ENCODE measurements at places on chromosomes 12 and 14. TPM values are rescaled to one million over a fixed set of nuclear protein-coding genes. Genes with fewer than 3 reads are reported as not detected.

- DNase-seq: no peak
Observed at GRCh38 chr14:32171469-32171868, 30.4 kb upstream of the RNU6-7 start.

GRCh38 chr14:65791191-65791981, 378.9 kb downstream of the FUT8 start:
- peak; percentile 74 for DNase-seq

Gene FOXN4
- not detected for total RNA-seq

DNA sequence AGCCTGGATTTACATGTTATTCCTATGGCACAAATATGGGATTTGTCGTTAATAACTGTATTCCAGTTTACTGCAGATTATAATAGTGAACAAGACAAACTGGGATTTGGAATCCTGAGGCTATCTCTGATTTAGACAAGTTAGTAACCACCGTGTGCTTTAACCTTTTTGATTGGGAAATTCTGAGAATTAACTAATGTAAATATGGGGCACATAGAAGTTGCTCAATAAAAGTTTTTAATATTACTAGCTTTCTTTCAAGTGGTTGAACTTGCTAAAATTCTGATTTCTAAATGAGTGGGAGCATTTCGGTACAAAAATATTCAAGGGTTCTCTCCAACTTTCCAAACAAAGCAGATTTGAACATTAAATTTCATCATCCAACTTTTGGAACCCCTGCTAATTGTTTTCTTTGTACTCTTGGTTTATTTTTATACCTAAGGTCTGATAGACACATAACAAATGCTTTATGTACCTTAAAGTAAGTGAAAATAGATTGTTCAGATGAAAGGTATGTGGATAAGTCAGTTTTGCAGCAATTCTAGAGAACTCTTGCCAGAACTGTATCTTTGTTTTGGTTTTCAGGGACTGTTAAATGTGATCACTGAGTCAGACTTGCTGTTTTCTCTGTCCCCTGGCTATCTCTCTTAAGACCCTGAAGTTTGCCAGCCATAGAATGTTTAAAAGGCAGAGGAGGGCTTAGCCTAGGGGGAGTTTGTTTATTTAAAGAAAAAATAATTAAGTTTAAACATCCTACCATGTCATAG, 57.5 kb downstream of the FRS2 start:
- DNase-seq: peak; percentile 70

GRCh38 chr12:113075137-113075683, 18.7 kb downstream of the DTX1 start:
- DNase-seq: no peak

- DNase-seq: no peak
Observed at GRCh38 chr12:22810036-22810435, 185.1 kb downstream of the ETNK1 start.

- no peak for DNase-seq
Observed at GRCh38 chr12:58819985-58820384, 100.3 kb downstream of the LRIG3 start.

DNA sequence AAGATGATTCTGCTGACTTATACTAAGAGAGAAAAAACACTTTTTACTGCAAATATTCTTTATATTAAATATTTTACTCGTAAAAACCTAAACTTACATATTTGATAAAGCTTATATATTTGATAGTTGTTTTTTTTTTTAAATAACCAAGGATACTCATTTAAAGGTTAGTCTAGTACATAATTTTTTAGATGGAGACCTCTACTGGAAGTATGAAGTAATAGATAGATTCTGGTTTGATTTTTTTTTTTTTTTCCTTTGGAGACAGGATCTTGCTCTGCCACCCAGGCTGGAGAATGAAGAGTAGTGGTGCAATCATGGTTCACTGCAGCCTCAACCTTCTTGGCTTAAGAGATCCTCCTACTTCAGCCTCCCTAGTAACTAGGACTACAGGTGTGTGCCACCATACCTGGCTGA, 16.4 kb downstream of the ARID2 start:
- DNase-seq: no peak

DNA sequence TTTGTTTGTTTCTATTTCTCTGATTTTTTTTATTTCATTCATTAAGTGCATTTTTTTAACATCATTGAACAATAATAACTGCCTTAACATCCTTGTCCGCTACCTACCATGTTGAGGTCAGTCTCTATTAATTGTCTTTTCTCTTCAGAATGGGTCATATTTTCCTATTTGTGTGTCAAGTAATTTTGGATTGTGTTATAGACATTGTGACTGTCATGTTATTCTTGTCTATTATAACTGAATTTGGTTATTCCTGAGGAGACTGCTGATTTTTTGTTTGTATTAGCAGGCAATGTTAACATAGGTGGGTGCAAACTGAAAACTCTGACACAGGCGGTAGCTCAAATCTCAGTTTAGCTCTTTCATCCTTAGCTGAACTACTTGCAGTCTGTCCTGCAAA, 169.9 kb downstream of the DICER1 start:
- DNase-seq: no peak

DNA sequence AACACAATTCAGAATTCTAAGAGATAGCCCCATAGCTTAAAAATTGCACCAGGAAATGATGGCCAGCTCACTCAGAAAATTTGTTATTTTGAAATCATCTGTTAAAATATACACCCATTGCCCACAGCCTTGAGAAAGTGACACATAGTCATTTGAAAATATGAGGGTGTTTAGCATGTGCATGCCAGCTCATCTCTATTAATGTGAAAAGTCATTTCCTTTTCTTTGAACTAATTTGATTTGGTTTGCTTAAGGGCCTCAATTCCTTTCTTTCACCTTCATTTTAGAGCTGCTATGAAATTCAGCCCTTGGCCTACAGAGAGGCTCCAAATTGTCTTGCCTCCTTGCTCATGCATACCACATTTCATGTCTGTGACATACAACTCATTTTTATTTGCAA, 241.4 kb downstream of the PHLDA1 start:
- DNase-seq: peak; percentile 10

- peak; percentile 86 for DNase-seq
Observed at GRCh38 chr12:94074980-94075629, 73.3 kb upstream of the PLXNC1 start.

Gene CD4
- not detected for total RNA-seq

Gene INHBC
- total RNA-seq: not detected

GRCh38 chr12:107415071-107415470, 270.5 kb upstream of the PWP1 start:
- peak; percentile 63 for DNase-seq

Gene TPPP2
- total RNA-seq: not detected

- DNase-seq: no peak
Observed at GRCh38 chr12:1629338-1630132, 504 bp downstream of the WNT5B start.

Gene BICDL1
- not detected for total RNA-seq

GRCh38 chr14:58280954-58281787, 17.2 kb upstream of the ARID4A start:
- peak; percentile 97 for DNase-seq

DNA sequence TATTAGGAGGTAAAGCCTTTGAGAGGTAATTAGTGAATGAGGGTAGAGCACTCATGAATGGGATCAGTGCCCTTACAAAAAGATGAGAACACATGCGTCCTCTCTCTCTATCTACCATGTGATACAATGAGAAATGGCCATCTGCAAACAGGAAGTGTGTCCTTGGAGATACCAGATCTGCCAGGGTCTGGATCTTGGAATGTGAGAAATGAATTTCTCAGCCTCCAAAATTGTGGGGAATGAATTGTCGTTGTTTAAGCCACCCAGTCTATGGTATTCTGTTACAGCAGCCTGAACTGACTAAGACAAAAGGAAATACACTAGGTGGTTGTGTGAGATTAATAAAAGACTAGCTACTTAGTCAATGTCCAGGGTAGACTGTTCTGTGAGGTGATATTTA, 366.6 kb downstream of the NELL2 start:
- DNase-seq: no peak

DNA sequence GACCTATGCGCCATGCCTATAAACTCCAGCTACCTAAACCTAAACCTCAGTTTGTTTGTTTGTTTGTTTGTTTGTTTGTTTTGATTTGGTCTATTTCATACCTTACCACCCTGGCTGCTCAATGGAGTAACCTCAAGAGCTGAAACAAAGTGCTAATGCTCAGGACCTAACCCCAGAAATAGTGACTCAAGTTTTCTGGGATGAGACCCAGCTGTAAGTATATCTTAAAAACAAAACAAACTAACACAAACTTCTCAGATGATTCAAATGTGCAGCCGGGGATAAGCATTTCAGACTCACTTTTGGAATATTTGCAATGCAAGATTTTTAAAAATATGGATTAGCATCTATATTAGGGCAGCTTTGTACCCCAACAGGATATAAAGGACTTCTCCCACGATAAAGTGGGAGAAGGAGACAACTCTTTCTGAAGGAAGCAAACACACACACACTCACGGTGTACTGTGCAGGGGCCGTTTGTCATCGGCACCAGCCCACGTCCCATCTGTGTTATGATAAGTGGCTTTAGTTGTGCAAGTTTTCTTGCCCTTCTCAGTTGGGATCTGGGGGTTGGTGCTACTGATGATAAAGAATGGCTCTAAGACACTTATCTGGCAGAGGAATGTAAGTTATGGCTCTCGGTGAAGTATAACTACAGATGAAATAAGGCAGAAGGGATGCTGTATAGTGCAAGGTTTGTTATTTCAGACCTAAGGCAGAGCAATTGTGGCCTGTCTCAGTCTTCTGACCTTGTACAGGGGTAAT, 516.7 kb upstream of the TMEM132C start:
- no peak for DNase-seq

DNA sequence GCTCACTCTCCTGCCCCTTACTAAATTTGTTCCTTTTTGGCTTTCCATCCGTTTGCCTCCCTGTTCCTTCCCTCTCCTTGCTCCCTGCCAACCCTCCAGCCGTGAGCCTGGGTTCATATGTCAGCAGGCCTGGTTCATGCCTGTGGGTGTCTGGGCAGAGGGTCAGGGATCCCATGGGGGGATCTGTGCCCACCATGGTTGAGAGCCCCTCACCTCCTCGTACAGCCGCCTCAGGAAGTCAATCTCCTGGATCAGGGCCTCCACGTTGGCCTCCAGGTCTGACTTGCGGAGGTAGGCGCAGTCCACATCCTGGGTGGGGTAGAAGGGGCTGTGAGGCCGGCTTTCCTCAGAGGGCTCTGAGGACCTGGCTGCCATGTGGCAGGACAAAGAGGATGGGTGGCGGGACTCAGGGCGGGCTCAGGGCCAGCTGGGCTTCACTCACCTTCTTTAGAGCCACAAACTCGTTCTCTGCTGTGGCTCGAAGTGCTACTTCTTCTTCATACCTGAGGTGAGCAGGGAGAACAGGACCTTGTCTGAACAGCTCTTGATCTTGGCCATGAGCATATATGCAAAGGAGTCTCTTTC, 3.6 kb downstream of the KRT83 start:
- DNase-seq: no peak

DNA sequence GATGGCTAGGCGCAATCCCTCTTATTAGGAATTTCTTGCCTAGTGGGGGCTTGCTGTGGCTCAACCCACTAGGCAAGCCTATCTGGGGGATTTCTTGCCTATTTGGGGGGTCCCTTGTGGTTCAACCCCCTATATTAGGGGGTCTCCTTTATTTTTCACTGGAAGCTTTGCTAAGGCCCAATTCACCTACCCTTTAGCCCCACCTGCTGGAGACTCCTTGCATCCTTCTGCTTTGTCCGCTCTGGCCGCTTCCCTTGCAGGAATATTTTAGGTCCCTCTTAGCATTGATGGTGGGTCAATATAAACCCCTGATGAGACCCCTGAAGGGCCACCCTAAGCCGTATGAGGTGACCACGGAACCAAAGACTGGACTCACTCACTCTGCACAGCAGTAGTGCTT, 1552.1 kb downstream of the AACS start:
- peak; percentile 0 for DNase-seq
